ENCODE measurements at places on chromosomes 7 and 10. TPM values are rescaled to one million over a fixed set of nuclear protein-coding genes. Genes with fewer than 3 reads are reported as not detected.
A peak's percentile ranks its signal among the peaks of the same experiment; 100 is the strongest.

DNA sequence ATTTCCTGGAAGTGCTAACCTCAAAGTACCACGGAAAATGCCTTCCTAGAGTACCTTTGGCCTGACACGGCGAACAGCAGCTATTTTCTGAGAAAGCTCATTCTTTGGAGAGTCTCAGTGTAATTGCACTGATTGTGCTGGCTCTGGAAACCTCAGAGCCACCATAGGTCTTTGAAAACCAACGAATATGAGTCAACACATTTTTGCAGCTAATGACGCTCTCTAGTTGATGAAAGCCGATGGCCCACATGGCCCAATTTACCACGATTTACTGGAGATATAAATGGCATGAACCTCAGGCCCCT lies 187.1 kb downstream of the ADARB2 start:
- DNase-seq = no peak

DNA sequence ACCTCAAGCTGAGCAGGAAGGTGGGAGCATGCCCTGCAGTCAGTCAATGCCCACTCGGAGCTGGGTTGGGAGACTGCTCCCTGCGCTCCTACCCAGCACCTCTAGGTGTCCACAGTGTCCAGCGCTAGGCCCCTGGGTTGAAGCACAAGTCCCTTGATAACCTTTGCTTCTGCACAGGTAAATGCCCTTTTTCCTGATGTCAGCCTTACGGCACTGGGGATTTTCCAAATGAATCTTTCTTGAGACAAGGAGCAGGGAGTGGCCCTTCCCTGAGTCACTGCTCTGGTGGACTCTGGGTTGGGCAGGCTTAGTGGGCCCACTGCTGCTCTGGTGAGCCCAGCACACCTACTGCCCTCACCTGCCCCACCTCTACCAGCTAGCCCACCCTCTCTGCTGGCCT lies 61.9 kb upstream of the OPN4 start:
- DNase-seq = peak; percentile 50

- no peak for DNase-seq
Observed at GRCh38 chr10:123359539-123359938, 205.3 kb downstream of the BUB3 start.

GRCh38 chr7:1087952-1088920 lies at the start of gene GPER1:
Gene GPER1, plus strand, starts transcription at chr7:1088113. Its CDS starts 3,616 bp downstream, at chr7:1091729.
- peak; percentile 67 for DNase-seq

FAM25A gene
- 11.4 TPM for total RNA-seq

DNA sequence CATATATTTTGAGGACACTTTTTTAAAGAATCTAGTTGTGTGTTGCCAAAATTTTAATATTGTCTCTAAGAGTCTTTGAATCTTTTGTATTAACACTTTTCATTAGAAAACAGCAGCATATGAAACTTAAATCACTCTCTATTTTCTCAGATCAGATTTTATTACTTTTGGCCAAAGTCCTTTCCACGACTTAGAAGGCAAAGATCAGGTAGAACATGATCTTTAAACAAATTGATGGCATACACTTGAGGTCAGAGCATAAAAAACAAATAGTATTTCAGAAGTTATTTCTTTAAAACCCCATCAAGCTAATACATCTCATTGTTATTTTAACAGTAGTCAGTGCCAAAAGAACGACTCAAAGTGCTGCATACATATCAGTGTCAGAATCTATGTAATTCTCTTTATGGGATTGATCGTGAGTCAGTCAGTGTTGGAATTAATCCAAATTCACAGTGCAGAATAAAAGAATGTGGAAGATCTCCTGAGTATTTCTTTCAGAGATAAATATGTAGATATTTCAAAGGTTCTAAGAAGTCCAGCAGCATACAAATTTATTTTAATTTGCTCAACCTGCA lies 9.6 kb upstream of the AGMO start:
- DNase-seq = peak; percentile 55

UPK3BL2 gene
- total RNA-seq = 22.5 TPM

- no peak for DNase-seq
Observed at GRCh38 chr7:27602766-27603165, 59.9 kb downstream of the HIBADH start.

DNA sequence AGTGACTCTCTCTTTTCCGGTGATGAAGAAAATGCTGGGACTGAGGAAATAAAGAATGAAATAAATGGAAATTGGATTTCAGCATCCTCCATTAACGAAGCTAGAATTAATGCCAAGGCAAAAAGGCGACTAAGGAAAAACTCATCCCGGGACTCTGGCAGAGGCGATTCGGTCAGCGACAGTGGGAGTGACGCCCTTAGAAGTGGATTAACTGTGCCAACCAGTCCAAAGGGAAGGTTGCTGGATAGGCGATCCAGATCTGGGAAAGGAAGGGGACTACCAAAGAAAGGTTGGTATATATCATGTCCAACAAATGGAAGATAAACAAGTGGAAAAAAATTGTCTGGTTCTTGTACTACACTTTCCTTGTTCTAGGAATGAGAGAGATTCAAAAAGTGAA lies 9.5 kb downstream of the PDCD4 start:
- DNase-seq = no peak

- DNase-seq = no peak
Observed at GRCh38 chr10:94143261-94143660, 149.5 kb downstream of the PLCE1 start.
